ENCODE measurements at places on chromosomes 11 and 22.
A peak's percentile ranks its signal among the peaks of the same experiment; 100 is the strongest.

DNA sequence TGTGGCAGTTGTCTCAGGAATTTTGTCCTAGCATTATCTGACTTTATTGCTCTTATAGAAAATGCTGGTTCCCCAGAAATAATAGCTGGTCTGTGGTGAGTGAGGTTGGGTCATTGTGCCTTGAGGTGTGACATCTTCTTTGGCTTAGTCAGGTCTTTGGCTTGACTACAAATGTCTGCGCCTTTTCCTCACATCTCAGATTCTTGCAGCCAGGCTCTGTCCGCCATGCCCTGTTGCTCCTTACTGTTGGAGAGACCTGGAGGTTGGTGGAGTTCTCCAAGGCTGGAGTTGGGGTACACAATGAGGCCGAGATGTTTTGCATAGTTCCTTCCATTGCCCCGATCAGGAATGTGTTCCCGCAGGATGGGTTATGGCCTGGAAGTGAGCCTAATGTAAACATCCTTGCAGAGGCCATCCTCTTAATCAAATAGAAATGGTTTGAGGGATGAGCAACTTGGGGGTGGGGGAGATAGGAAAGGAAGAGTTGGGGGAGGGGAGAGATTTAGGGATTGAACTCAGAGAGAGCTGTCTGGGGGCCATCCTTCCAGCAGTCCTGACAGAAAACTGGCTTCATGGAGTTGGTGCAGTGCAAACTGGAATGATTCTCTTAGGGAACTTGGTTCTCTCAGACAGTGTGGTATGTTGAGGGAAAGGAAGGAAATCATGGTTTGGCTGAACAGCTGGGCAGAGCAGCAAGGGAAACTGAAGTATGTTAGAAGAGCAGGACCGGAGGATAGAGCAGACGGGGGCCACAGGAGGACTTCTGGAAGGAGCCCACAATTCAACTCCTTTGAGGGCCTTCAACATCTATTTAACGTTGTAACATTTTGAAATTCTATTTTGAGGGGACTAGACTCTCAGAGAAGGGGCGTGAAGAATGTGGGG lies 49.9 kb downstream of the ZBTB16 start:
- DNase-seq = no peak

DNA sequence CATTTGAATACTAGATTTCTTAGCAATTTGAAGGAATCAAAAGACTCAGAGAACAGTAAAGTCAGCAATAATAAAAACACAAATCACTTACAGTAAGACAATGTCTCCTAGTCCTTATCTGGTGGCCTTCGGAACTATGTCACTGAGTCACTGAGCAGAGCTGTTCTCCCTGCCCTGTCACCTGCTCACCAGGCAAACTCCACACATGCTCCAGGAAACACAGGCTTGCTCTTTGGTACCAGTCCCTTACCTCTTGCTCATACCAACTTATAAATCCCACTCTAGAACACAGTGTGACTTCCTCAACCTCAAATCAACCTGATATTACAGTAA lies 81.1 kb upstream of the CHRM4 start:
- no peak for DNase-seq

DNA sequence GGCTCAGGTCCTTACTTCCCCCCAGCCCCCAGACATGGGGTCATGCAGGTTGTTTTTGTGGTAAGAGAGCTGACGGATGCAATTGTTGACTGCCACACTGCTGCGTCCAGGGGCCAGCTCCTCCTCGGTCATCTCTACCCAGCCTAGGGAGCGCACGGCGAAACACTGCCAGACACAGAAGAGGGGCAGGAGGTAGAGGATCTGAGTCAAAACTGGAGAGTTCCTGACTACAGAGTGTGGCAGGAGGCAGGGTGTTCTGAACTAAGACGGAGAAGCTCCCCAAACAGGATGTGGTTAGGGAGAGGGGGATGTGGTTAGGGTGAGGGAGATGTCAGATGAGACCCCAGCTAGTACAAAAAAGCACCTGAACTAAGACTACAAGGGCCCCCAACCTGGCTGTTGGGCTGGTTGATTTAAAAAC lies 12.3 kb downstream of the SMPD1 start:
- DNase-seq = peak; percentile 62

DNA sequence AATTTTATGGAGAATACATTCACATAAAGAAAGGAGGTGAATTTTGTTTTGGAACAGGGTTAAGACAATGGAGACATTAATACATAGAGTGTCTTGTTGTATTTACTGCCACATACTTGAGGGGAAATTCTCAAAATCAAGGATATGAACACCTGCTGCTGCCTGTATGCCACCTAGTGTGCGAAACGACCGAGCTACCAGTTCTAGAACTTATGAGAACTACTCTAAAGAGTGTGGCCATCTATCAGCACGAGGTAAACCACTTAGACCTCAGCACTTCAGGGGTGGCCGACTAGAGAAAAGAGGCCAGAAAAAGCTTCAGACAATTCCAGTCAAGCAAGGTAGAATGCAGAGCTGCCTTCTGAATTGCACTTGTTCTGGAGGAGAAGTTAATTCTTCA lies 1.5 kb upstream of the AGBL2 start:
- DNase-seq = no peak

GRCh38 chr22:31130873-31131272 lies 8.1 kb downstream of the INPP5J start:
- DNase-seq = no peak

GRCh38 chr11:1761857-1762536 lies 1.7 kb downstream of the CTSD start:
- no peak for DNase-seq

DNA sequence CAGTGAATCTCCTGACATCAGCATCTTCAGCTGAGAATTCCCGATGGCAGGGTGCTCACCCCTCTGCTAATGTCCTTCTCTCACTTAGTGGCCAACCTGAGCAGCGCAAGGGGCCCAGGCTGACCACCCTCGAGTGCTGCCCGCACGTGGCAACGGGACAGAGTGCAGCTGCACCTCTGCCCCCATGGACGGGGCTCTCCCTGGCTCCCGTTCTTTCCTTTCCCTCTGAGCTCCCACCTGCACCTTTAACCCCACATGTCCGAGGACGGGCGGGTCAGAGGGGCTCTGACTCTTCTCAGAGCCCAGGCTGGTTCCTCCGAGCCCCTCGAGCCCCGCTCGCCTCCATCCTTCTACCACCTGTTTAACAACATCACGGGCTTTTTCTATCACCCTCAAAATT lies 19.8 kb downstream of the MOB2 start:
- no peak for DNase-seq

DNA sequence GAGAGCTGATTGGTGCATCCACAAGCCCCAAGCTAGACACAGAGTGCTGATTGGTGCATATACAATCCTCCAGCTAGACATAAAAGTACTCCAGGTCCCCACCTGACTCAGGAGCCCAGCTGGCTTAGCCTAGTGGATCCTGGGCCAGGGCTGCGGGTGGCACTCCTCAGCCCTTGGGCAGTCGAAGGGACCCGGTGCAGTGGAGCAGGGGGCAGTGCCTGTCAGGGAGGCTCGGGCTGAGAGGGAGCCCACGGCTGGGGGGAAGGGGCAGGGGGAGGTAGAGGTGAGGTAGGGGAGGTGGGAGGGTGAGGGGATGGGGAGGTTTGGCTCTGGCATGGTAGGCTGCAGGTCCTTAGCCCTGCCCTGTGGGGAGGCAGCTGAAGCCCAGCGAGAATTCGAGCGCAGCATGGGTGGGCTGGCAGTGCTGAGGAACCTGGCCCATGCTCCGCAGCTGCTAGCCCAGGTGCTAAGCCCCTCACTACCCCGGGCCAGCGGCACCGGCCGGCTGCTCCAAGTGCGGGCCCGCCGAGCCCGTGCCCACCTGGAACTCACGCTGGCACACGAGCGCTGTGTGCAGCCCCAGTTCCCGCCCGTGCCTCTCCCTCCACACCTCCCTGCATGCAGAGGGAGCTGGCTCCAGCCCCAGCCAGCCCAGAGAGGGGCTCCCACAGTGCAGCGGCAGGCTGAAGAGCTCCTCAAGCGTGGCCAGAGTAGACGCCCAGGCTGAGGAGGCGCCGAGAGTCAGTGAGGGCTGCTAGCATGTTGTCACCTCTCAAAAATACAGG lies 742.8 kb downstream of the FAM181B start:
- no peak for DNase-seq

GRCh38 chr11:133492895-133493294 lies 39.4 kb downstream of the OPCML start:
- DNase-seq = no peak

DNA sequence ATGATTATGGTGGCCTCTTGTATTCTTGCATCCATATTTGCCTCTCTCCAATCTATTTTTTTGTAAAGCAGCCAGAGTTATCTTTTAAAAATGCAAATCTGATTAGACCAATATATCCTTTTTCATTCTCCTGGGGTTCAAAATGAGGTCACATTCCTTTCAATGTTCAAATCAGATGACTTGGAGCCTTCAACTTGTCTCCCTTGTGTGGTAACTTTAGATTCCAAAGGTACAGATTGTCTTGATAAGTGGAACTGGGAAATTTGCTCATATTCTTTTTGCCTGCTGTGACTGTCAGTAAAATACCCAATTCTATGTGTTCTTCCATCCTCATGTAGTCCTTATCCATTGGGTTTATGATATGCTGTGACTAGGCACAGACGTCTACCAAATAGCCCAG lies 15.1 kb upstream of the CAPRIN1 start:
- DNase-seq = no peak

All from stimulated activated CD4-positive, alpha-beta T cell treated with anti-CD3 and anti-CD28 coated beads, Interleukin-15, amount 100 ng/mL, for 48 hours (primary cell).